ENCODE measurements at places on chromosomes 6 and 20. TPM values are rescaled to one million over a fixed set of nuclear protein-coding genes. Genes with fewer than 3 reads are reported as not detected.
A peak's percentile ranks its signal among the peaks of the same experiment; 100 is the strongest.

GRCh38 chr20:57397693-57398108 lies 6.5 kb downstream of the RBM38 start:
- DNase-seq: no peak

DNA sequence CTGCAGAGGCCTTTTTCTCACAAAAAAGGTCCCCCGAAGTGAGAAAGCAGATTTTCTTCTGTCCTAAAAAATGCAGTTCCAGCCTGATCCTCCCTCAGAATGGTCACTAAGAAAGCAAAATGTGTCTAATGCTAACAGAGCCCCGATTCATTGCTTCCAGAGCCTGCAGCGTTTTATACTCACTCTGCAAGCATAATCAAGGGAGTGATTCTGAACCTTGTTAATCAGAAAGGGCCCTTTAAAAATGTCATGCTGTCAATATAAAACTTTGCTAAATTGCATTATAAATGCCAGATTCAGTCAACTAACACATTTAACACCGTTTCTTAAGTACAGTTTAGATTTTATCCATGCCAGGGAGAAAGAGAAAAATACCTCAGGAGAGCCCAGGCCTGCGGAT lies 202.8 kb downstream of the CD83 start:
- no peak for DNase-seq

The C20orf144 gene
- 0.42 TPM for total RNA-seq

- no peak for DNase-seq
Measured at GRCh38 chr20:47568019-47568418, 66.3 kb downstream of the NCOA3 start.

GRCh38 chr20:1397710-1398109 lies 4.9 kb upstream of the FKBP1A start:
- no peak for DNase-seq

DNA sequence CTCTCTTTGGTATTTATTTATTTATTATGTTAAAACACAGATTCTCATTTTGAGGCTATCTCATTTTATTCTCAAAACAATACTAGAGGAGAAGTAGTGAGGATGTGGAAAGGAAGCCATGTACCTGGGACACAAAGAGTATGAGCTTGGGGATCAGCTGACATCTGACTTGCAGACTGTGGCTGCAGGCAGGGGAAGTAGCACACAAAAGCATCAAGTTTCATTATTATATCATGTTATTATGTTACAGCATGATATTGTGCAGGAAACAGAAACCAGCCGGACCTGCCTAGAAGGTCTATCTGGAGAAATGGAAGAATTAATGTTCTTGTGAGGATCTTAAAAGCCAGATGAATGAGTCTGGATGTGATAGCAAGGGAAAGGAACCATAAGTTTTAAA lies 248.2 kb downstream of the KHDC1L start:
- DNase-seq: no peak

DNA sequence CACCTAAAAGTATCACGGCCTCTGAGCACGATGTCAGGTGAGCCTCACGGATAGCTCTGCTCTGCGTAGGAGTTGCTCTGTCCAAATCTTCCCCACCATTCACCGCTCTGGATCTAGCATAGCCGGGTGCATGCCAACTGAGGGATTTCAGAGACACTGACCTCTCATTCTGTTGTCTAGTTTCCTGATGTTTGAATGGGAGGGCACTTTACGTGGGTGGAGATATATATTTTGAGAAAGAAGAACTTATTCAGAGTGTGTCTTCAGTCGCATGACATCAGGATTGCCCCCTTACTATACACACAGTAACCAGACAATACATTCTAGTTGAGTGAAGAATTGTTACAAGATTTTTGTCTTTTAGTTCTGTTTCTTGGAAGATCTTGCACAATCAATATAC lies 96.5 kb upstream of the CITED2 start:
- no peak for DNase-seq

- DNase-seq: no peak
Measured at GRCh38 chr6:80438772-80439171, 332.3 kb downstream of the BCKDHB start.

GRCh38 chr6:166904101-166904746 lies 52.1 kb downstream of the RNASET2 start:
- no peak for DNase-seq

The TREM1 gene
- total RNA-seq: not detected

The CLIC5 gene
- 0.06 TPM for total RNA-seq

GRCh38 chr6:146881228-146882181 lies 282.7 kb downstream of the ADGB start:
- DNase-seq: no peak

GRCh38 chr6:138821519-138821918 lies 25.6 kb downstream of the ECT2L start:
- DNase-seq: no peak

DNA sequence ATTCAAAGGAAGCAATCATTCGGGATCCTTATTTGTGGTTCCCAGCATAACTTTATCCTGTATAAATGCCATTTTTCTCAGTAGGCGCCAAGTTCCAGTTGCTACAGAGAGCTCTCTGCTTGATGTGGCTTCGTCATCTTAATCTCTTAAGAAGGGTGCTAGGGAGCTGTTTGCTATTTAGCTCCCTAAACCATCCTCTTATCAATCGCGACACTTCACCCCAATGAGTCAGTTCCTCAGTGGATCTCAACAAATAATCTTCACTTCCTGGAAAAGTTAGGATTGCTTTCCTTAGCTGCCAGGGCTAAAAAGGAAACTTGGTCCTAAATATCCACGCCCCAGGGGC lies 1.3 kb upstream of the NKAIN2 start:
- no peak for DNase-seq

The PACRG gene
- not detected for total RNA-seq

The EYA4 gene
- 36.8 TPM for total RNA-seq

The CCN6 gene
- not detected for total RNA-seq

DNA sequence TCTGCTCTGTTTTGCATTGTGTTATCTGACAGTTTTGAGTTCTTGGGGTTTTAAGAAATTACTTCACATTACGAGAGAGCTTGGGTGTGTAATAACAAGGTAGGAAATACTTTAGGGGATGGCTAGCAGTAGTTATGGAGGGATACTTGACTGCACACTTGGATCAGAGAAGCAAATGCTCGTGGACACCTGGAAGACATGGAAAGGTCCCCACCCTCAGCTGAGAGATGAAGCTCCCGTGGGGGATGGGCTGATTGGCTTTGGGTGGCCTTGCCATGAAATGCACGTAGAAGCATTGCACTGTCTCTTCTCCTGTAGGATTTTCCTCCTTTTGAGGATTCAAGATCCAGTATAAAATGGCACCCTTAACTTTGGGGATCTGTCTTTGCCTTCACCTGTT lies 61.5 kb upstream of the UNC93A start:
- no peak for DNase-seq

- DNase-seq: peak; percentile 79
Measured at GRCh38 chr6:88870717-88871330, 92.6 kb downstream of the RNGTT start.

The FAM162B gene
- total RNA-seq: not detected

DNA sequence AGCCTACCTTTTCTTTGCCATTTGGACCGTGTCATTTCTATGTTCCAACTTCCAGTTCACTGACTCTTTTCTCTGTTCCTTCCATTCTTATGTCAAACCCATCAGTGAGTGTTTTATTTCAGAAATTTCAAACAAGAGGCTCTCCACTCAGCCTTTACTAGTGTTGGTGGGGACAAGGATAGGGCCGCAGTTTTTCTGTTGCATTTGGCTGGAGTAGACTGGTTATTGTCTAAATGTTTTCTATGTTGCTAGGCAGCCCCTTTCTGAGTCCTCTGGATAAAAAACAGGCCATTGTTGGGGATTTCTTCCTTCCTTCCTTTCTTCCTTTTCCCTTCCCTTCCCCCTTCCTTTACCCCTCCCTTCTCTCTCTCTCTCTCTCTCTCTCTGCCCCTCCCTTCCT lies 288.6 kb downstream of the PRKN start:
- no peak for DNase-seq

- no peak for DNase-seq
Measured at GRCh38 chr6:26086211-26086610, 1.0 kb upstream of the HFE start.

GRCh38 chr6:88449770-88450169 lies 283.6 kb upstream of the CNR1 start:
- DNase-seq: no peak

DNA sequence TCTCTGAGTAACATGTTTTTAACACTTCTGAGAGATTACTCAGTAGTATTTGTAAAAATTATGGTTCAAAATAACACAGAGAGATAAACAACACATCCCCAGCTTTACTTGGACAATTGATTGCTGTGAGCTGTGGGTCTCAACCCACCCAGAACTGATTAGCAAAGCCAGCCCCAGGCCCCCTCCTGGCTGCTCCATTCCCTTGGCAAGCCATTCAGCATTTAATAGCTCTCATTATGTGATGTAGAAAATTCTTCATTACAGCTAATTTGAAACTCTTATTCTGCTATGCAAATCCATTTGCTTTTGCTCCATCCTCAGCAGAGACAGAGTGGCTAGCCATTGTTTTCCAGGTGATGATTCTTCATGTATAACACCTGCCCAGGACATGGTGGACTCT lies 16.6 kb upstream of the SIRT5 start:
- no peak for DNase-seq

- DNase-seq: no peak
Measured at GRCh38 chr6:149081281-149081680, 236.2 kb upstream of the TAB2 start.

The BAK1 gene
- total RNA-seq: 22.5 TPM

GRCh38 chr6:71476872-71477271 lies 188.3 kb downstream of the OGFRL1 start:
- DNase-seq: no peak

DNA sequence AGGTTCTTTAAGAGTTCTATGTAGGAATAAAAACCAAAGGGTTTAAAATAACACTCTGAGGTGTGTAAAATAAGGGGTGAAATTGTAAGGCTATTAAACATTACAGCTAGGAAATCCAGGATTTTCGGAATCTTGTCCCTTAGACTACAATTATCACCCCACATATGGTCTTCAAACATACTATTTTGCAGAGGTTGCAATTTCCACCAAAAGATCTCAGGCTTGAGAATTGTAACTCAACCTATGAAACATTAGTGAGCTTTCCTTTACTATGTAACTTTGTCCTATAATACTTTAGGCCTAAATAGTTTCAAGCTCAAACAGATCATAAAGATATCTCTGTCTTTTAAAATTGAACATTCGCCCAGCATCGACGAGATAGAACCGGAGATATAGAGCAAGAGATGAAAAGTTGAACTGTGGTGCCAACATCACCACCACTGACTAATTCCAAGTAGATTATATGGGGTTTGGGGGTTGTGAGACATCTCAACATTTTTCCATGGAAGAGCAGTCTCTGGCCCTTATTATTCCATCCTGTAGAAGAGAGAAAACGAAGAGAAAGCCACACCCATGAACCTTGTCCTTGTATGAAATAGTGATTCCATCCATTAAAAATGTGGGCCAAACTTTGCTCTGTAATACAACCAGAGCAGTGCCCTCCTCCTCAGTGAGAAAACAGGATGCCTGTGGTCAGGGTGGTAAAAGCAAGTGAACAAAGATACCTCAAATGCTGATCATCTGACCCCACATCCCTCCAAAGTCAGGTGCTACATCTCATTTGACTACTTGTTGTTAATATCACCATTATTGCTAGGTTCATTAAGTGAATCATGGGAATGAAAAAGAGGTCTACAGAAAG lies 284.5 kb upstream of the GJE1 start:
- DNase-seq: no peak

The RSPH4A gene
- total RNA-seq: 2.1 TPM

- DNase-seq: no peak
Measured at GRCh38 chr6:92962846-92963245, 456.5 kb downstream of the EPHA7 start.

GRCh38 chr6:130681028-130681427 lies 146.2 kb upstream of the SMLR1 start:
- DNase-seq: no peak

The ACTL10 gene
- total RNA-seq: not detected

GRCh38 chr6:46323312-46323965 lies 152.7 kb upstream of the ENPP5 start:
- peak; percentile 72 for DNase-seq

The SAMD5 gene
- total RNA-seq: 11.6 TPM

- peak; percentile 32 for DNase-seq
Measured at GRCh38 chr20:45993197-45993951, 15.3 kb upstream of the MMP9 start.

DNA sequence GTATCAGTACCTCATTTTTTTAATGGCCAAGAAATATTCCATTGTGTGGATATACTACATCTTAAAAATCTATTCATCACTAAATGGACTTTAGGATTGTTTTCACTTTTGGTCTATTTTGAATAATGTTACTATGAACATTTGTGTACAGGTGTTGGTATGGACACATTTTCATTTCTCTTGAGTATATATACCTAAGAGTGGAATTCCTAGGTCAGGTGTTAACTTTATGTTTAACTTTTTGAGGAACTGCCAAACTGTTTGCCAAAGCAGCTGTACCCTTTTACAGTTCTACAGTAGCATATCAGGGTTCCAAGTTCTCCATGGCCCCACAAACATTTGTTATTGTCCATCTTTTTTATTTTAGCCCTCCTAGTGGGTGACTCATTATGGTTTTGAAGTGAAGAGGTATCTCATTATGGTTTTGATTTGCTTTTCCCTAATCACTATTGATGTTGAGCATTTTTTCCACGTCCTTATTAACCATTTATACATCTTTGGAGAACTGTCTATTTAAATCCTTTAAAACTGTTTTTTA lies 28.2 kb downstream of the DSTN start:
- peak; percentile 57 for DNase-seq

DNA sequence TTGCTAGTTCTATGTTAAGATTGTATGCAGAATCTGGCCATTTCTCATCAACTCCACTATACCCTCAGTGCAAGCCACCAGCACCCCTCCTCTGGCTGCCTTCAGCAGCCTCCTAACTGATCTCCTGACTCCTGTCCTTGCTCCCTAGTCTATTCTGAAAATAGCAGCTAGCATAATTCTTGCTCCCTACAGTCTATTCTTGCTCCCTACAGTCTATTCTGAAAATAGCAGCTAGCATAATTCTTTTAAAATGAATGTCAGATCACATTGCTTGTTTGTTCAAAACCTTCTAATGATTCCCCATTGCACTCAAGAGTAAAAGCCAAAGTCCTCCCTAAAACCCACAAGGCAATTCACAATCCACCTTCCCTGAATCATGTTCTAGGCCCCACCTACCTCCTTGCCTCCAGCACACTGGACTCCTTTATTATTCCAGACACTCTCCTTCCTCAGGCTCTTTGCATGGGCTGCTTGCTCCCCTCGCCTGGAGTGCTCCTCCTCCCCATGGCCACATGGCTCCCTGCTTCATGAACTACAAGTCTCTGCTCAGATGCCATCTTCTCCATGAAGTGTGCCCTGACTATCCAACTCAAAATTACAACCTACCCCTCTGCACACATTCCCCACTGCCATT lies 164.2 kb upstream of the TNFAIP3 start:
- DNase-seq: no peak

The MOCS1 gene
- 7.3 TPM for total RNA-seq

The TMEM170B gene
- 1.0 TPM for total RNA-seq

The MAP7 gene
- 0.06 TPM for total RNA-seq

GRCh38 chr6:136566851-136567250 lies 16.6 kb upstream of the MAP7 start:
- DNase-seq: no peak

The PAX1 gene
- total RNA-seq: not detected

- peak; percentile 70 for DNase-seq
Measured at GRCh38 chr20:62751551-62752150, 43.0 kb downstream of the NTSR1 start.
